ENCODE measurements at places on chromosomes 7 and 10.

- H3K4me1 ChIP-seq = no peaks in the 10 kb centered on the region
- H3K27me3 ChIP-seq = peaks cover 2% of the 10 kb centered on the region
- H3K27ac ChIP-seq = no peak overlapping the region
Measured at GRCh38 chr7:66013938-66014337, 31.9 kb upstream of the GUSB start.

DNA sequence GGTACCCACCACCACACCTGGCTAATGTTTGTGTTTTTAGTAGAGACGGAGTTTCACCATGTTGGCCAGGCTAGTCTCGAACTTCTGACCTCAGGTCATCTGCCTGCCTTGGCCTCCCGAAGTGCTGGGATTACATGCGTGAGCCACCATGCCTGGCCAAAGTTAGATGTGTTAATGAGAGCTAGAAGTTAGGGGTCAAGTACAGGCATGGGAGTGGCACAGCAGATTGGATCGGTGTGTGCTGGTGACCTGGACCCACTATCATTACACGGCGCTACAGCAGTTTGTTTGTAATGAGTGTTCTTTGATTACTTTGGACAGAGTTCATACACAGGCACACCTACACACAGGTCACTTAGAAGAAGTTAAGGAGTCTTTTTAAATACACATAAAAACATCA is 36.7 kb downstream of the DNAJB6 start:
- peaks cover 89% of the 10 kb centered on the region for H3K36me3 ChIP-seq
- H3K4me1 ChIP-seq = peaks cover 63% of the 10 kb centered on the region
- no peaks in the 10 kb centered on the region for H3K27me3 ChIP-seq
- H3K27ac ChIP-seq = peak overlapping the region; percentile 60
- no peak for DNase-seq

DNA sequence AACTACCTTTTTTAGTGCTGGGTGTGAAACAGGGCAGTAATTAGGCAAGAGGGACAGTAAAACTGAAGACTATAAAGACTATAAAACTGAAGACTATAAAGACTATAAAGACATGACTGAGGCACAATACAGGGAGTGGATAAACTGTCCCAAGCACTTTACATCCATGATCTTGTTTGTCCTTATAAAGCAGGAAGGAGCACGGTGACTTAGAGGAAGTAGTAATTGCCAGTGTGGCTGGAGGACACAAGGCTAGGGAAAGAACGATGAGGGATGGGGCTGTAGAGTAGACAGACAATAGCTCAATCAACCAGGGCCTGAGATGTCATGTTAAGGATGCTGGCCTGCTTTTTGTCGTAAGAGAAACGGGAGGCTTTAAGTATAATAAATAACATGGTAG is 26.0 kb downstream of the DNAJC12 start:
- no peak for DNase-seq
- H3K27me3 ChIP-seq = peaks cover 11% of the 10 kb centered on the region
- peaks cover 14% of the 10 kb centered on the region for H3K4me1 ChIP-seq
- H3K27ac ChIP-seq = no peak overlapping the region
- H3K36me3 ChIP-seq = no peaks in the 10 kb centered on the region
- no peak overlapping the region for H3K4me3 ChIP-seq

- H3K36me3 ChIP-seq = no peaks in the 10 kb centered on the region
- H3K27ac ChIP-seq = no peak overlapping the region
- no peak for DNase-seq
- H3K27me3 ChIP-seq = peaks cover 62% of the 10 kb centered on the region
Measured at GRCh38 chr7:97735075-97735474, 3.2 kb downstream of the TAC1 start.

- peaks cover 27% of the 10 kb centered on the region for H3K4me1 ChIP-seq
- no peaks in the 10 kb centered on the region for H3K27me3 ChIP-seq
- no peaks in the 10 kb centered on the region for H3K36me3 ChIP-seq
- H3K4me3 ChIP-seq = no peak overlapping the region
Measured at GRCh38 chr7:21850531-21851285, 95.0 kb downstream of the CDCA7L start.

DNA sequence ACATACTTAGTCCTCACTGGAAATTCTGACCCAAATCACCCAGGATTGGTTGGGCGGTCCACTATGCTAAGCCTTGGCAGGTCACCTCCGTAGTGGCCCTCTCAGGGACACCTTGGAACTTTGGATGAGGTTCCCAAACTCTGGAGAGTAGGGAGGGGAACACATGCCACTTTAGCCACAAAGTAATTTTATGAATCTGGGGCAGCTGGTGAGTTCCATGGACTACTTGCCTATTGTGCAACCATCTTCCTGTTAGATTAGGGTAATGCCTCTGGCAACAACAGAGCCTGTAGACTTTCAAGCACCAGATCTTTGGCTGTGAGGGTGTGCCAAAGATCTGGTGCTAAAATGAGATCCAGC is 77.7 kb downstream of the ITGB8 start:
- no peak for DNase-seq
- no peak overlapping the region for H3K27ac ChIP-seq
- no peak overlapping the region for H3K4me3 ChIP-seq
- no peaks in the 10 kb centered on the region for H3K36me3 ChIP-seq

GRCh38 chr10:25425776-25426175 is 251.0 kb downstream of the GPR158 start:
- no peaks in the 10 kb centered on the region for H3K27me3 ChIP-seq
- H3K27ac ChIP-seq = no peak overlapping the region
- DNase-seq = no peak
- H3K4me1 ChIP-seq = no peaks in the 10 kb centered on the region
- H3K4me3 ChIP-seq = no peak overlapping the region

DNA sequence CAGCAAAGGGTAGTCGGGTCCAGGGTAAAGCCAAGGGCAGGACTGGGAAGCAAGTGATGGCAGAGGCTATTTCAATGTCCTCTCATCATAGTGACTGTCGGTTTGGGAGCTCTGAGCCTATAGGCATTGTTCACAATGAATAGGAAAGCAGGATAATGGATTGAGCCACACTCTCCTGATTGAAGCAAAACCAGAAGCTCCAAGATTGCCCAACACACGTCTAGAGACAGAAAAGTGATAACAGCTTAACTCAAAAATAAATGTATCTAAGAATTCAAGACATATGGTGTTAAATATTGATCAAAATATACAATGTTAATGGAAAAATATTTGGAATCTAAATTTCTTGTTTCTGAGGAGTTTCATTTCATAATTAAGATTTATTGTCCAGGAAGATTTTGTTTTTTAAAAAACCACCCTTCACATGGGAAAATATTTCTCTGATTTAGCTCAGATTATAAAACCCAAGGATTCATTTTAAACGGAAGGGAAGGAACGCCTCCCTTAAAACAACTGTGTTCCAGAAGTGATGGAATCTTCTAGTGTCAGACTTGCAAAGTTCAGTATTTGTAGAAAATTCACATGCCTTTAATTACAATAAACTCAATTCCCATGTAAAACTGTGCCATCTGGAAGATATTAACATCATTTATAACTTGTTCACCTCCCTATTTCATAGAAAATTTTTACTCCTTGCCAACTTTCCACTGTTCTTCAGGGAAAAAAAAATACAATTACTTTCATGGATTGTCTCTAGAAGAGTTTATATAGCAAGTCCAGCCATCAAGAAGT is 54.5 kb downstream of the NRP1 start:
- H3K36me3 ChIP-seq = no peaks in the 10 kb centered on the region
- no peak overlapping the region for H3K27ac ChIP-seq
- H3K4me1 ChIP-seq = no peaks in the 10 kb centered on the region
- DNase-seq = no peak

DNA sequence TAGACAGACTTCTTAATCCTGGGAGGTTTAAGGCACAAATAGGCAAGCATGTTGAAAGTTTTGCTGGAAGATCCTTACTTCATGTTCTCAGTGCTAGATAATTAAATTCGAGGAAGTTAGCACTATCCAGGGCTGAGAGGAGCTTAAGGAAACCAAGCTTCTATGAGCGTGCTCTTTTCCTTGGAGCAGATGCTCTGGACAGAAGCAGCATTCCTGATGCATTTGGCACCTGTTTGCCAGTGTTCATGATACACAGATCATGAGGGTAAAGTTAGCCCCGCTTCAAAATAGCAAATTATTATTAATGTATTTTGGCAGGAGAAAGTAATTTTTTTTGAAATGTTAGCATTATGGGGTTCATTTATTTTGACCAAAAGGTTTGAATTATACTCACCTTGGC is 9.4 kb downstream of the HDAC9 start:
- DNase-seq = no peak
- no peaks in the 10 kb centered on the region for H3K27me3 ChIP-seq

DNA sequence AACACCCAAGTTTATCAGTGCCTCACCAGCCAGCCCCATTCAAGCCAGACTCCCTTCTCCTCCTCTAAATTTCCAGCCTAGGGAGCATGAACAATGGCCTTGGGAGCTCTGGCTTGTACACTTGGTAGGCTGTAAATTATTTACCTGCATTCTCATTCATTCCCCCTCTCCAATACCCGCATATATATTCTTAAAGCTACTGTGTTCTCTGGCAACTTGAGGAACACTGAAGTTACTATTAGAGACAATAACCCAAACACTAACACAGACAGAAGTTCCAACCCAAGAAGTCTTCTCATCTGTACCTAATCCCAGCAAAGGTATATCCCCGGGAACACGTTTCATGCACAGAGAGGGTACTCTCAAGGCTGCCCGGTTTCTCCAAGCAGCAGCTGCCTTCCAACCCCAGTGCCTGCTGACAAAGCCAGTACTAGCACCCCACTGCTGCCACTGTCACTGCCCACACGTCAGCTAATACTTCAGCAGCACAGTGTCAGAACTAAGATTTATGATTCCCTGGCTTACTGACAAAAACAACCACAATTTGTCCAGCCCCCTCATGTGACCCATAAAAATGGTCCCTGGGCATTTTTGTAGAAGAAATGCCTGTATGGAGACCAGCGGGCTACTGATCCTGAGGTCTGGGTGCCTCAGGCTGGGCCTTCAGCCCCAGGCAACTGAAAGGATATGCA is 3.1 kb downstream of the WDR91 start:
- H3K4me1 ChIP-seq = peaks cover 69% of the 10 kb centered on the region
- peak overlapping the region; percentile 71 for H3K27ac ChIP-seq
- peak overlapping the region; percentile 2 for H3K4me3 ChIP-seq
- no peaks in the 10 kb centered on the region for H3K27me3 ChIP-seq
- H3K36me3 ChIP-seq = peaks cover 62% of the 10 kb centered on the region

DNA sequence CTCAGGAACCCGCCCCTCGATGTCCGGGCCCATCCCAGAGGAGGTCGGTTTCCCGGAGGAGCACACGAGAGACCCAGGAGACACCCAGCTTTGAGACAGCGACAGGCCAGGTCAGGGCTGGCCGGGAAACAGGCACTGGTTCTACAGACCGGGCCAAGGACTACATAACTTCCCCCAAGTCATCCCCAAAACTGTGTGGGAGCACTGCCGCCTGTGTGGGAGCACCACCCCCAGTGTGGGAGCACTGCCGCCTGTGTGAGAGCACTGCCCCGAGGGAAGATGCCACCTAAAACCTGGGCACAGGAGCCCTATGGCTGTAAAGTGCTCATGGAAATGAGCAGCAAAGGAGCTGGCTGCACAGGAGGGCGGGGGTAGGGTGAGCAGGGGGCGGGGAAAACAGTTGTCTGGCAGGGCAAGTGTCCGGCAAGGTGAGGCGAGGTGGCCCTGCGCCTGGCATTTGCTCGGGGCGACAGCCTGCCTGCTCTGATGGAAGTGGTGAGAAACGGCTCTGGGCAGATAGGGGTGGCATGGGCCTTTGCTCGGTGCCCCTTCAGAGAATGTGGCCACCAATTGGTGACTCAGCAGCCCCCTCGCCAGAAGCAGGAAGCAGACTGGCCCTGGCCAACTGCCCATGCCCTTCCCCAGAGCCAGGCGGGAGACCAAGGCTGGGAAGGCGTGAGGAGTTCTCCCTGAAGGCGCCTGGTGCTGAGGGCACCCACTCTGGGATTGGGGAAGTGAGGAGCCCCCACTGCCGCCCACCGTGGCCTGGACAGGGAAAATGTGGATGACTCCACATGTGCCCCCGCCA is 26.2 kb downstream of the PAPOLB start:
- no peaks in the 10 kb centered on the region for H3K36me3 ChIP-seq
- no peak overlapping the region for H3K27ac ChIP-seq
- H3K27me3 ChIP-seq = no peaks in the 10 kb centered on the region
- no peak for DNase-seq
- H3K4me1 ChIP-seq = no peaks in the 10 kb centered on the region
- H3K4me3 ChIP-seq = no peak overlapping the region

GRCh38 chr7:114952296-114952695 is 30.4 kb downstream of the MDFIC start:
- H3K4me3 ChIP-seq = no peak overlapping the region
- no peak for DNase-seq
- H3K27me3 ChIP-seq = no peaks in the 10 kb centered on the region
- peaks cover 76% of the 10 kb centered on the region for H3K36me3 ChIP-seq
- no peak overlapping the region for H3K27ac ChIP-seq

DNA sequence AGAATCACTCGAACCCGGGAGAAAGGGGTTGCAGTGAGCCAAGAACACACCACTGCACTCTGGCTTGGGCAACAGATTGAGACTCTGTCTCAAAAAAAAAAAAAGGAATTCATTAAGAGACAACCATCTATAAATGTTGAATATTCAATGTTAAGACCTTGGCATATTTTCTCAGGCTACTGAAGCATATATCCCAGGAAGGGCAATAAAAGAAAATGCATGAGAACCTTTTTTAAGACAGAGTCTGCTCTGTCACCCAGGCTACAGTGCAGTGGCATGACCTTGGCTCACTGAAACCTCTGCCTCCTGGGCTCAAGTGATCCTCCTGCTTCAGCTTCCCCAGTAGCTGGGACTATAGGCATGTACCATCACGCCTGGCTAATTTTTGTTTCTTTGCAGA is 165.0 kb downstream of the JMJD1C start:
- DNase-seq = no peak
- H3K27ac ChIP-seq = no peak overlapping the region

- H3K4me3 ChIP-seq = peak within 1 kb of the TSS; percentile 93
- peaks cover 86% of the 10 kb centered on the region for H3K4me1 ChIP-seq
- no peaks in the 10 kb centered on the region for H3K27me3 ChIP-seq
- H3K36me3 ChIP-seq = peaks cover 97% of the 10 kb centered on the region
Measured at GRCh38 chr7:44978511-44979366, at the start of gene MYO1G. Gene MYO1G (minus strand): TSS chr7:44979015. CDS start chr7:44978961, 54 bp downstream.

GRCh38 chr10:98414578-98414931 is 427 bp downstream of the PYROXD2 start:
- peak overlapping the region; percentile 74 for H3K4me3 ChIP-seq
- H3K4me1 ChIP-seq = peaks cover 22% of the 10 kb centered on the region
- H3K36me3 ChIP-seq = peaks cover 38% of the 10 kb centered on the region
- H3K27ac ChIP-seq = peak overlapping the region; percentile 94
- no peak for DNase-seq

GRCh38 chr7:22851145-22851544 is 28.5 kb upstream of the TOMM7 start:
- H3K4me3 ChIP-seq = no peak overlapping the region
- no peak for DNase-seq
- peaks cover 13% of the 10 kb centered on the region for H3K4me1 ChIP-seq
- no peak overlapping the region for H3K27ac ChIP-seq
- H3K27me3 ChIP-seq = peaks cover 2% of the 10 kb centered on the region

GRCh38 chr7:117808341-117808757 is 64.9 kb downstream of the CTTNBP2 start:
- no peak overlapping the region for H3K4me3 ChIP-seq
- no peak overlapping the region for H3K27ac ChIP-seq
- no peaks in the 10 kb centered on the region for H3K27me3 ChIP-seq
- no peaks in the 10 kb centered on the region for H3K36me3 ChIP-seq

GRCh38 chr10:13709931-13710650 is 123.3 kb downstream of the PRPF18 start:
- no peak overlapping the region for H3K27ac ChIP-seq
- no peak overlapping the region for H3K4me3 ChIP-seq
- H3K36me3 ChIP-seq = no peaks in the 10 kb centered on the region
- no peak for DNase-seq
- peaks cover 30% of the 10 kb centered on the region for H3K4me1 ChIP-seq
- H3K27me3 ChIP-seq = peaks cover 37% of the 10 kb centered on the region
